GM20000 (cell line): ENCODE measurements at places on chromosomes 2 and 18.
A peak's percentile ranks its signal among the peaks of the same experiment; 100 is the strongest.

- DNase-seq, result no peak
Observed at GRCh38 chr2:8133913-8134472, 547.9 kb upstream of the ID2 start.

DNA sequence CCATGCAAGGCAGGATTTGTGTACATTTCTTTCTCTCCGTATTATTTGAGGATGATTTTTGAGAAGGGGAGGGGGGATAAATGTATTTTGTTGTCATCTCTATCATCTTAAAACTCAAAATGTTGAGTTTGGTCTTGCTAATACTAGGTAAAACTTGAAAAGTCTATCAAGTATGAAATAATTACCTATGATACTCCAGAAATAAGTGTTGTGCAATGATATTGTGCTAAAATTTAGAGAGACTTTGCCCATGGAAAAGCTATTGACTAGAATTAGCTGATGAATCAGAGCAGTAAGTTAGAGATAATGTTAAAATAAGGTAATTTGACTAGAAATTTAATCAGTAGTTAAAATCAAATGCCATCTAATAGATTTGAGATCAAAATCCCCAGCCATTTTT, 323.9 kb downstream of the AGPS start:
- no peak for DNase-seq

- no peak for DNase-seq
Observed at GRCh38 chr18:331221-331821, 63.5 kb upstream of the THOC1 start.

DNA sequence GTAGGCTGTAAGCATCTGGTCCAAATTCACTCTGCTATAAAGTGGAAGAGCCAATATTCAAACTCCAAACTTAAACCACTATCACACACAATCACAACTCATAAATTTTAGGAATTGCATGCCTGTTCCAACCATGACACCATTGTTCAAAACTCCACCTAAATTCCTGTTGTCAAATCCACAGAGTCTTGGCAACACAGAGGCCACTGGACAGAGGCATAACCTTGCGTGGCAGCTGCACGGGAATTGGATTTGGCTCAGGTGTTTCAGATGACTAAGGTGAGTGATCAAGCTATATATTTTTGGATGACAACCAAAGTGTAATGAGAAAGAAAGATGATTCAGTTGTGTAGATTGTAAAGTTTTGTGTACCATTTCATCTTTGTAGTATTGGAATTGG, 422.7 kb upstream of the TNP1 start:
- DNase-seq, result no peak

- DNase-seq, result no peak
Observed at GRCh38 chr2:5140347-5140746, 551.8 kb upstream of the SOX11 start.

DNA sequence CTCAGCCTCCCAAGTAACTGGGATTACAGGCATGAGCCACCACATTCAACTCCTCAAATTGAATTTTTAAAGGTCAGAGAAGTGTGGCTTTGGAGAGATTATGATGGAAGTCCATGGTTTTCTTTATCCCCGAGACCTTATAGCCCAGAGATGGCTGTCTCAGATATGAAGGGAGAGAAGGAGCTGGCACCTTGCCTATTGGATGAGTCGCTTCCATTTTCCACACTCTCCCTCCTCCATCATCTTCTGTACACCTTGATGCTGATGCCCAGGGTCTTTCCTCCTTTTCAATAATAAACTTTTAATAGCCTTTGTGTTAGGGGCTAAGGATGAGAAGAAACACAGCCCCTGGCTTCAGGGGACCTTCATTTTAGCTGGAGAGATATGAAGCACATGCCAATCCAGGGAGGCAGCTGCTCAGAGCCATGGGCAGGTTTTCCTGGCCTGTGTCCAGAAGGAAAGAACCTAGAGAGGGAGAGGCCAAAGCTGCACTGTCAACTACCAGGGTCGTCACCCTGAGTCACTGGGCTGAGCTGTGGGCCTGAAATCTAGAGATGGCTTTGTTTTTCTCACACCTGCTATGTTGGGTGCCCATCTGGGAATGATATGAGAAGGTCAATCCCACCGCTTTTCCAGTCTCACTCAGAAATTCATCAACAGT, 146.0 kb upstream of the SERTAD2 start:
- DNase-seq, result no peak

- no peak for DNase-seq
Observed at GRCh38 chr2:160469621-160470204, 23.9 kb downstream of the RBMS1 start.

GRCh38 chr2:106849253-106849652, 36.7 kb downstream of the ST6GAL2 start:
- DNase-seq, result no peak

GRCh38 chr2:43333101-43333655, 106.8 kb upstream of the ZFP36L2 start:
- no peak for DNase-seq

GRCh38 chr2:74393525-74393924, 13.4 kb upstream of the DCTN1 start:
- DNase-seq, result no peak

DNA sequence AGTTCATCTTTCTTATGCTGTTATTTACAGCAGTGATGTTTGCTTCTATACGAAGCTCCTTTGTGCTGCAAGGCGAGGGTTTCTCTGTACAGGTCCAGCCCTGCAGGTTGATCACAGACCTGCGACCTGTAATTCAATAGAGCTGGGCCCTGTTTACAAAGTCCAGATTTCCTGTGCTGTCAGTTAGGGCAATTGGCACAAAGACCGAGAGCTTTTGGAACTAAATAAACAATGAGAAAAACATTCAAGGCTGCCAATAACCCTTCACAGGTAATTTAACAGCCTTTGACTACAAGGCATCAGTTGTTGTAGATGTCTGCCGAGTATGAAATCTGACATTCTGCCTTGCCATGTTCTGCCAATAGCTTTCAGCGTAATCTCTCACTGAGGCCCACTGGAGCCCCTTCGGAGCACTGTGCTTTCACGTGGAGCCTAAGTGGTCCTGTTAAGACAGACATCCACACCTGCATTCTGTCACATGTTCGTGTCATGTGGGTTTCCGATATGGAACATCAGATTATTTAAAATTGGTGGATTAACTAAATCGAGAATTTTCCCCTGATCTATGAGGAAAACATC, 232.5 kb downstream of the PTGR3 start:
- DNase-seq, result no peak

GRCh38 chr2:50953021-50953420, 78.9 kb downstream of the NRXN1 start:
- DNase-seq, result no peak

DNA sequence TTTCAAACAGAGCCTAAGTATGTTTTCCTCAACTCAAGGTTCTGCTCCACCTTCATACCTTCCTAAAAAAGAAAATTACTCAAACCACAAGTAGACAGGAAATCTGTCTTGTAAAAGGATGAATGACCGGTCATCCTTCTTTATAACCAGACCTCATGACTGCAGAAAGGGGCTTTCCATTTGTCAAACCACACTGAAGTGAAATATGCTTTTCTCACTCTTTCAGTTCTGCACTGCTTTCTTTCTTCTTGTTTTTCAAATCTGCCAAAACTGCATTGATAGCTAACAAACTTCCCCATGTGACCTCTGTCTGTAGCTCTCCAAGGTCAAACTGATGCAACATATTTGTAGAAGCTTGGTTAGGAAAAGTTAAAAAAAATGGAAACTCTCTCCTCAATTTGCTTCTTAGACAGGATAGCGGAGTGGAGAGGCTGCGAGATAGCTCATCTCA, 308.9 kb upstream of the CCDC68 start:
- DNase-seq, result peak; percentile 44

- no peak for DNase-seq
Observed at GRCh38 chr18:23538870-23539269, 35.6 kb downstream of the RMC1 start.

- no peak for DNase-seq
Observed at GRCh38 chr2:145412155-145412554, 892.2 kb upstream of the ZEB2 start.

DNA sequence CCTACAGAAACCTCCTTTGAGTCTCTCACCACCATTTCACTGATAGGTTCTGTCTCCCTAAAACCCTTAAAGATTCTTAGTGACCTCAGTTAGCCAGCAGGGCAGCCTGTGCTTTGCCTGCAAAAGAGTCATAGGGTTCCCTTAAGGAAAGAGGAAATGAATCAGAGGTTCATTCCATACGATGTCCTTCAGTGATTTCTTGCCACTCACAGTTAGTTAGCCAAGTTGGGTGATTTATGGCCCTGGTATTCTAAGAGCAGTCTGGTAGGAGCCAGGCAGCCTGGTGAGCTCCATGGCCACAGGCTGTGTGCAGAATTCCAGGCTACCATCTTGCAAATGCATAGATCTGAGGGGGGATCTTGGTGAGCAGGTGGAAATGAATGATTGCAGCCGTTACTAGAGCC, 18.7 kb upstream of the CCBE1 start:
- no peak for DNase-seq

DNA sequence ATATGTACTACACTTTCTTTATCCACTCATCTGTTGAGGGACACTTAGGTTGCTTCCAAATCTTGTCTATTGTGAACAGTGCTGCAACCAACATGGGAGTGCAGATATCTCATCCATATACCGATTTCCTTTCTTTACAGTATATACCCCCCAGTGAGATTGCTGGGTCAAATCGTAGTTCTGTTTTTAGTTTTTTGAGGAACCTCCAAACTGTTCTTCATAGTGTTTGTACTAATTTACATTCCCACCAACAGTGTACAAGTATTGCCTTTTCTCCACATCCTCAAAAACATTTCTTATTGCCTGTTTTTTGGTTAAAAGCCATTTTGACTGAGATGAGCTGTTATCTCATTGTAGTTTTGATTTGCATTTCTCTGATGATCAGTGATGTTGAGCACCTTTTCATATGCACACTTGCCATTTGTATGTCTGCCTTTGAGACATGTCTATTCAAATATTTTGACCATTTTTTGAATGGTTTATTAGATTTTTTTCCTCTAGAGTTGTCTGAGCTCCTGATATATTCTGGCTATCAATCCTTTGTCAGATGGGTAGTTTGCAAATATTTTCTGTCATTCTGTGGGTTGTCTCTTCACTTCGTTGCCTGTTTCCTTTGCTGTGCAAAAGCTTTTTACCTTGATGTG, 12.2 kb downstream of the PLEK start:
- no peak for DNase-seq

- DNase-seq, result no peak
Observed at GRCh38 chr2:121246704-121247255, 38.2 kb downstream of the TFCP2L1 start.

DNA sequence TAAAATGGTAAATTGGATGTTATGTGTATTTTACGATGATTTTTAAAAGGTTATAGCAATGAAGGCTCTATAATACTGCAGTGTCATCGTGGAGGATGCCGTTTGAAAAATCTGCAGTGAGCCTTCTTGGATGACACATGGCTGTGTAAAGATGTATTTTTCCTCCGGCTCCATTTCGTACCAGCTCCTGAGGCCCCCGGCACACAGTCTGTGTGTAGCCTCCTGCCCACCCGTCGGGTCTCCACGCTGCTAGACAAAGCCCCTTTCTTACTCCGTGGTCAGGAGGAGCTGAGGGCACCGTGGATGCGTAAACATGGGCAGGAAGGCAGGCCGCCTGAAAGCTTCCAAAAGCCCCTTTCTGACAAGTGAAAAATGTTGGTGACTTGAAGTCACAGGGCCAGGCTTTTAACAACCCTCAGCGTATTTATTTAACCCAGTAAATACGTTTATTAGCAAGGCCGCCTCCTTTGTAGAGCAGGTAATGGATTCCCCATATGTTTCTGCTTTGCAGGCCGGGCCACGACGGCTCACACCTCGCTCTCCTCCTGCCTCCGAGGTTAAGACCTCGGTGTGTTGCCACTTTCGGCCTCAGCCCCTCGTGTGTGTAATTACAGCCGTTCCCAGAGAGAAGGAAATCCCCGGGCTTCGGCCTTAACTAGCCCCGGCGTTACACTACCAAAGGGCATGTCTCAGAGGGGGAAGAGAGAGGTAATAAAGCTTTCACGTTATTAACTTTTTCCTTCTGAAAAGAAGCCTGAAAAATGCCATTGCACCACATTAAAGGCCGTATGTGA, 72.8 kb downstream of the DDX1 start:
- no peak for DNase-seq

DNA sequence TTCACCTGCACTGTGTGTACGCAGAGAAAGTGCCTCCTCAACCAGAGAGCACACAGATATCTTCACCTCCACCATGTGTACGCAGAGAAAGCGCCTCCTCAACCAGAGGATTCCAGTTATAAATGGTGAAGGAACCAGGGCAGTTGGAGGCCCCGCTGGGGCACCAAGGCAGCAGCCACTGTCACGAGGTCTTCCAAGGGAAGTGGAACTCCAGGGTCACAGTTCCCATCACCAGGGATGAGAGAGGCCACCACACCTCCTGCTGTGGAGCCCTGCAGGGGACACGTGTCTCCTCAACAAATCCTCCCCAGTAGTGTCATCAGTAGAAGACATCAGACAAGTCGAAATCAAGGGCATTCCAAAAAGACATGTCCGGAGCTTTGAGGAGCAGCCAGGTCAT, 28.2 kb upstream of the NFATC1 start:
- no peak for DNase-seq

GRCh38 chr18:48179666-48180065, 229.5 kb downstream of the ZBTB7C start:
- DNase-seq, result no peak

GRCh38 chr2:106970471-106971261, 84.7 kb upstream of the ST6GAL2 start:
- DNase-seq, result no peak

- no peak for DNase-seq
Observed at GRCh38 chr2:172448544-172449267, 21.3 kb downstream of the ITGA6 start.

DNA sequence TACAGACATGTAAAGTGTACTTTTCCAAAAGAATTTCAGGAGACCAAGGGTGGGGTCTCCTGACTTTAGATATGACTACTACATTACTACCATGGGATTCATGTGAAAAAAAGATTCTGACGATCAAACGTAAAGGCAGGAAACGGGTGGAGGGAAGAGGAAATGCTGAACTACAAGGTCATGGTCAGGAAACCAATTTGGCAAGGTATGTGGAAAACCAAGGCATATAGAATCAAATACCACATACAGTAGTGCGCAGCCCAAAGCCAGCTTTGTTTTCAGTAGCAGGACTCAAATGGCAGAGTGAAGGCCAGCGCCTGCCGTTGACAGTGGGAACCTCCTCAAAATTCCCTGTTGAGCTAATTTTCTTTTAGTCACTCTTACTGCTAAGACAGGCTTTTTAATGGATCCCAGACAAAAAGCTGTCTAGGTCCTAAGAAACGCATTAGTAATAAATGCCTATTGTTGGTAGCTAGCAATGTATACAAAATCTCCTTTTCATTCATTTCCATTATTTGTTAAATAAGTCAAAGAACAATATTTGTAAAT, 57.6 kb upstream of the SERTAD2 start:
- no peak for DNase-seq

DNA sequence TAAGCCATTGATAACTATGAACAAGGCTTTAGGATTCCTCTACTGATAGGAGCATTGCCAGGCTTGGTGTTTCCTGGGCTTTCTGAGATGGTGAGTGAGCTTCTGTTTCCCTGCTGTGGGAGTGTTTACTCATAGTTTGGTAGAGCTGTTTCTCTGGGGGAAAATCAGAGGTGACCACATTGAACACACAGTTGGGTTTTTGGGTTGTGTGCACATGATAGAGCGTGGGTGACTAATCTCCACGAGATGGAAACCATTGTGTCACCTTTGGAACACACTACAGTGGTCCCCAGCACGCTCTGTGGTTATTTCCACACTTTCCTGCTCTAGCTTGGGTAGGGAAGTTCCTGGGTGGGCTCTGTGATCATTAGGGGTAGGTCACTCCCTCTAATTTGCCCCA, 5.4 kb downstream of the IL1R1 start:
- no peak for DNase-seq
